ENCODE measurements at places on chromosomes 2 and 18.

GRCh38 chr2:166297951-166298350 is 77.8 kb downstream of the SCN9A start:
- DNase-seq, result no peak

- DNase-seq, result no peak
Observed at GRCh38 chr2:131037398-131038257, 55.6 kb downstream of the FAM168B start.

DNA sequence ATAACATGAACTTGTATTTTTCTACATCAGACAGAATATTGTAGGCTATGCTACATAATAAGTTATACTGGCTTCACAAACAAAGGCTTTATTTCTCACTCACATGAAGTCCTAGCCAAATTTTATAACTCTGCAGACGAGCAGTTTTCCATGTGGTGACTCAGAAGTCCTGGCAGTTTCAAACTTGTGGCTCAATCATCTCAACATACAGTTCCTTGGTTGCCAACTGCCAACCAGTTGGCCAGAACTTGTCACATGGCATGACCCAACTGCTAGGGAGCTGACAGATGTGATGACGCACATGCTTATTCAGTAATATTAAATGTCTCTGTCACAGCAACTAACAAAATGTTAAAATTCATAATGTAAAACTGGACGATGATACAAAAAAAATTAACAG is 63.8 kb upstream of the ZC3H15 start:
- DNase-seq, result no peak

DNA sequence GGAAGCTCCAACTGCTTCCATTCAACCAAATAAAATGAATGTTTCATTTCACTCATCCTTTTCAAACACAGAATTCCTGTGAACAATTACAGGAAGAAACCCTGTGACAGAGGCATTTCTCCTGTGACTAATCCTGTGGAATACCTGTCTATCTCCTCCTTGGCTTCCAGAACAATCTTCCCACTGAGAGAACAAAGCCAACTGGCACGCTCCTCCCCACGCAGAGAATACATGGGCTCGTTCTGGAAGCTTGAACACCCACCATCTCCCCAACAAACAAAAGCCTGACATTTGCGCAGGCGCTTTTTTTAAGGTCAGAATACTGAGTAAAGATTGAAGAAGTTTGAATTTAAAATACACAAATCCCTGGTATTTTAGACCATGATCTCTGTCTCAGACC is 104.7 kb upstream of the SLC66A3 start:
- no peak for DNase-seq

- no peak for DNase-seq
Observed at GRCh38 chr2:45115181-45115580, 105.9 kb upstream of the SIX2 start.

- no peak for DNase-seq
Observed at GRCh38 chr2:199465390-199465789, 7.7 kb upstream of the SATB2 start.

DNA sequence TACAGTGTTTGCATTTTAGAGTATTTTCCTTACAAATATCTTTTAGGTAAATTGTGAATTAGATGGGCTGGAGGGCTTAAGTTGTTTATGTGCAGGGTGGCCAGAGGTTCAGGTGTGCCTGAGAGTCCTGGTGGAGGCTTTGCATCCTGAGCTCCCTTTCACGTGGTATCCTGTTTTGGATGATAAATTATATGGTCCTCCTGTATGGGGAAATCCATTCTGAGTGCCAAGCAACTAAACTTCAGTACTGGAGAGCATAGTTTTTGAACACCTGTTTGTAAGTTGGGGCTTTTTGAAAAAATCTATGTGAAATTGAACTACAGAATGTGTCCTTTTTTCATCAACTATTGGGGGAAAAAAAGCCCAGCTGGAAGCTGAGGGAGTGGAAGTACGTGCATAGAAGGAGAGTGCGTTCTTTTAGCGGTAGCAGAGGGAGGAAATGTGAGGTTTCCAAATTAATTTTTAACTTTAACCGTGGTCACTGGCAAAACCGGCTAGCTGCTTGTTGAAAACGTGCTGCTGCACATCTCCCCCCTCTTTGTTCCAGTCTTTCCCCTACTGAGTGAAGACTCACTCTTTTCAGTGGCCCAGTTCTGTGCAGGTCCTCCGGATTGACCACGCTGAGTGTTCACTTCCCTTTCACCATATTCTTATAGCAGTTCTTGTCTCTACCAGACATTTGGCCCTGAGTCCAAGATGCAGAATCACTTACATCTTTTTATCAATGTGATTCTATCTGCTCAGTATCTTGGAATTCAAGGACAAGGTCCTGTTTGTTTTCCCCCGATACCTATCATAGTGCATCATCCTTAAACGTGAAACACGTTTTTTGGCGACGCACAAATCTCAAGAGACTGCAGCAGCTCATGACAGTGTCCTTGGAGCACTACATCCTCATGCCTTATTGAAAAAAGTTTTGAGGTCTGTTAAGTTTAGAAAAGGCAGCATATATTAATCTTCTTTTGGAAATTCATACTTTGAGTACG is 15.3 kb downstream of the CNOT11 start:
- DNase-seq, result no peak

DNA sequence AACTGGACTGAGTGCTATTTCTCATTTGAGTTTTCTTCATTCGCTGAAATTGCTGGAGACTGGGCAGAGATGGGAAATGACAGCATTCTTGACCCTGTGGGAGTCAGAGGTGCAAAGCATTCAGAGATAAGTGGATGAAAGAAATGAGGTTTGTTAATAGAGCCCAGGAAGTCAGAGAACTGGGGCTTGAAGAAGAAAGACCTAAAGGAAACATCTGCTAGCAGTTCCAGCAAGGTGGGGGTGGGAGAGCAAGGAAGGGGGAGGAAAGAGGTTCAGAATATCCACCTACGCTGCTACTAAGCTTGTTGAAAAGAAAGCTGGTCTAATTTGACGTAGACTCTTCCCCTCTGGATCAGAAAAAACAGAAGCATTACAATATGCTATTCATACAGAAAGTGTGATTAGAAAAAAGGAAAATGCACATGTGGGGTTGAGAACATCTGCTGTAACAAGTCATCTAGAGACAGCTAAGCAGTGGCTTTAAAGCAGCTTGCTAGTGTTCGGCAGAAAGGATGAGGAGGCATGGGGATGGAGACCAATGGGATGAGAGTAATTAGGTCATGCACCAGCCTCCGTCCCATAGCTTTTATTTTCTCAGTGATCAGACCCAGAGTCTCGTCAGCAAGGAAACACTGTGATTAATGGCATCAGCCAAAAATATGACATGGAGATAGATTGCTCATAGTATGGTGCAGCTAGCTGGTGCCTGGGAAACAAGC is 29.7 kb downstream of the NAB1 start:
- no peak for DNase-seq

DNA sequence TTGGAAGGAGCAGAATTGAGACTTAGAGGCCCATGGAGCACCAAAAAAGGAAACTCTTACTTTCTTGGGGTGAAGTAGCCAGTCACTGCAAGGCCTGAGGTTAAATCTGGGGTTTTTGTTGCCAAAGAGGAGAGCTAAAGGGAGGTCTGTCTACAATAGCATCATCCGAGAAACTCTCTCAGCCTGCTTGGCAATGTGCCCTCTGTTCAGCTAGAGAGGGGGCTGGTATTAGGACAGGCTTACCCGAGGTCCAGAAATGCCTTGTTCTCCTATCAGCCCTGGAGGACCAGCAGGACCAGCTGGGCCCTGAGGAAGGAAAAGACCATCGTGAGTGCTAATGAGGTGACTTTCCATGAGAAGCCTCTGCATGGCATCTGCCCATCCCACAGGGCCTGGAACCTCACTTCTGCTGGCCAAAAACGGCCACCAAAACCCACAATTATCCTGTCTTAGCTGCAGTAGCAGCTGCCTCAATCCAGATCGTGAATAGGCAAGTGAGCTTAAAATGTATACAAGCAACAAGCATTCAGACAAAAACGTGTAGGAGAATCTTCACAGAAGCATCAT is 61.6 kb downstream of the COL6A3 start:
- no peak for DNase-seq

- DNase-seq, result no peak
Observed at GRCh38 chr2:3876685-3877084, 173.3 kb downstream of the DCDC2C start.

DNA sequence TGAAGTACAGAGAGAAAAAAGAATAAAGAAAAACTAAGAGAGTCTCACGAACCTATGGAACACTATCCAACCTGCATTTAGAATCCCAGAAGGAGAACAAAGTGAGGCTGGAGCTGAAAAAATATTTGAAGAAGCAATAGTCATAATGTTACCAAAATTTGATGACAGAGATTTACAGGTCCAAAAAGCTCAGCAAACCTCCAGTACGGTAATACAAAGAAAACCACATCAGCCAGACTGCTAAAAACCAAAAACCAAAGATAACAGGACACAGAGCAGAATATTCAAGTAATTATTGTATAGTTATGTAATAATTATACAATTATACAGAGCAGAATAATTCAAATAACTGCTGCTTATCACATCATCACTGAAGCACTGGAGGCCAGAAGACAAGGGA is 23.7 kb downstream of the ATL2 start:
- DNase-seq, result no peak

- no peak for DNase-seq
Observed at GRCh38 chr2:158484892-158485556, 28.3 kb downstream of the PKP4 start.

DNA sequence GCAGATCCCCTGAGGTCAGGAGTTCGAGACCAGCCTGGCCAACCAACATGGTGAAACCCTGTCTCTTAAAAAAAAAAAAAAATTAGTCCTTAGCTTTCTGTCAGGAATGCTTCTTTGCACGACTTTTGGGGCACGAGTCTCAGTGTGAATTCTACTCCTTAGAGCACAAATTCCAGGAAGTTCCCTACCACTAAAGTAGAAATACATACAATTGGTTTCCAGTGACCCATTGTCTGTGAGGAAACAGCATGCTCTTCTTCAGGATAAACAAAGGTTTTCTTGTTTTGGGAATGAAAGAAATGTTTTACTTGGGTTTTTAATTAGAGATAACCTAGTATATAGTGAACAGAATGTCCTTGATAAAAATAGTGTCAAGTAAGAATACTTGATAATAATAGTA is 23.7 kb downstream of the PSMA8 start:
- DNase-seq, result no peak

DNA sequence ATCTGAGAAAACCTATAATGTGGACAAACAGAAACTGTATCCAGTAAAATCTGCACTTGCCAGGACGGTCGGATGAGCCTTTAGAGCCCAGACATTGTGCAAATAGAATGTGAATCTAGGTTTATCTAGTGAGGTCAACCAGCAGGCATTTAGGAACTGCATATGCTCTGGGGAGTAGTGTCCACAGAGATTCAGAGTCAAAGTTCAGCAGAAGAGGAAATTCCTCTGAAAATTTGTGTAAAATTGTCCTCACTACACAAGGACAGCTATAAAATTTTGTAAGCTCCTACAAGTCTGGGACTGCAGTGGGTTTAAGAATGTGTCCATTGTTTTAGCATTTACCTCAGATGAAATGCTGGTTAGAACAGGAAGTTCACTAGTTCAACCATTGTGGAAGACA is 9.8 kb upstream of the NDUFV2 start:
- DNase-seq, result no peak

DNA sequence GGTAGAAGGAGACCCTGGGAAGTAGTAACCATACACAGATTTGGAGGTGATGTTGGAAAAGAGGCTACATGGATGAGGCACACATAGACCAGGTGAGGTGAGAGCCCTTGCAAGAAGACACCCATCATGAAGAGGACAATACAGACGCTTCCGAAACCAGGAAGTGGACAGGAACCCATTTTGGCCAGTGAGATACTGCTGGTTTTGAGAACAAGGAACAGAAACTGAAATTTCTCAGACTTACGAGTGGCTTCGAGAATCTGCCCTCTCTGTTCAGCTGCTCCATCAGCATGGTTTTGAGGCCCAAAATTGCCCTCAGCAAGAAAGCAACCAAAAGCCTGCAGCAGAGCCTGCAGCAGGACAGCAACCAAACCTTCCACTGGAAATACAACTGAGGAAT is 479.1 kb upstream of the NRXN1 start:
- DNase-seq, result no peak

DNA sequence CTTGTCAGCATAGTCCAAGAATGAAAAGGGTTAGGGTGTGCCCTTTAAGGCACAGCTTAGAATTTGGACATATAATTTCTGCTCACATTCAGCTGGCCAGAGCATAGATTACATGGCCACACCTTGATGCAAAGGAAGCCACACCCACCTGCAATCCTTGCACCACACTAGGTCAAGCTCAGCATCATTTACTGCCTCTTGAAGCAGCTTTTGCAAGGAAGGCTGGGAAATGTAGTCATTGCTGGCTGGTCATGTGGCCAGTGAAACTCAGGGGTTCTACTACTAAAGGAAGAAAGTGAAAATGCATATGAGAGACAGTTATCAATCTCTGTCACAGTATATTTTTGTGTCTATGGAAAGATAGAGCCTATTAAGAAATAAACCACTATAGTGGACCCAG is 159.3 kb downstream of the GFPT1 start:
- no peak for DNase-seq

GRCh38 chr2:169461143-169461542 is 18.2 kb upstream of the BBS5 start:
- no peak for DNase-seq

GRCh38 chr2:45103351-45104345 is 94.4 kb upstream of the SIX2 start:
- DNase-seq, result no peak

GRCh38 chr2:54454548-54455130 is 1.5 kb upstream of the SPTBN1 start:
- no peak for DNase-seq

DNA sequence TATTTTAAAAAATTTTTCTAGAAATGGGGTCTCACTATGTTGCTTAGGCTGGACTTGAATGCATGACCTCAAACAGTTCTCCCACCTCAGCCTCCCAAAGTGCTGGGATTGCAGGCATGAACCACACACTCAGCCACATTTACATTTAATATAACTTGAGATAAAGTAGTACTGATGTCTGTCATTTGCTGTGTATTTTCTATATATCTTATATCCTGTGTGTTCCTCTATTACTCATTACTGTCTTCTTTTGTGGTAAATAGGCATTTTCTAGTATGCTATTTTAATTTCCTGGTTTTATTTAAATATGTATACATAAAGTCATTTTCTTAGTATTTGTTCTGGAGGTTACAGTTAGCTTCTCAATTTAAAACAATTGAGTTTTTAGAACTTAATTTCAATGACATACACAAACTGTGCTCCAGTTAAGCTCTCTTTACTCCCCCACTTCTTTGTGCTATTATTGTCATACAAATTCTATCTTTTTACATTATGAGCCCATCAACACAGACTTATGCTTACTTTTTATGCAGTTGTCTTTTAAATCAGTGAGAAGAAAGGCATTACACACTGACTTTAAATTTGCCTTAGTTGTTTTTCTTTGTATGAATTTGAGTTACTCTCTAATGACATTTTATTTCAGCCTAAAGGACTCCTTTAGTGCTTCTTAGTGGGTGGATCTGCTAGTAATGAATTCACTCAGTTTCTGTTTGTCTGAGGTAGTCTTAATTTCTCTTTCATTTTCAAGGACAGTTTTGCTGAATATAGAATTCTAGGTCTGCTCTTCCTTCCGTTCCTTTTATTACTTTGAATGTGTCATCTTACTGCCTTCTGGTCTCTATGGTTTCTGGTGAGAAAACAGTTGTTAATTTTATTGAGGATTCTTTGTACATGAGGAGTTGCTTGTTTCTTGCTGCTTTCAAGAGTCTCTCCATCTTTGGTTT is 6.2 kb upstream of the INPP4A start:
- DNase-seq, result no peak

GRCh38 chr2:235595422-235596010 is 101.7 kb downstream of the AGAP1 start:
- DNase-seq, result peak; percentile 66

- DNase-seq, result no peak
Observed at GRCh38 chr2:54597153-54597848, 126.2 kb upstream of the EML6 start.

Measured in H9 (cell line).